Stimulated activated CD4-positive, alpha-beta T cell treated with anti-CD3 and anti-CD28 coated beads, Interleukin-2, amount 100 ng/mL, for 24 hours (primary cell): ENCODE measurements at places on chromosomes 4 and X.

GRCh38 chrX:117768861-117769604 is 347.6 kb downstream of the KLHL13 start:
- no peak for DNase-seq

- no peak for DNase-seq
Observed at GRCh38 chr4:1833307-1834046, 22.5 kb downstream of the LETM1 start.

- DNase-seq: no peak
Observed at GRCh38 chr4:155506745-155507144, 130.0 kb upstream of the MAP9 start.

DNA sequence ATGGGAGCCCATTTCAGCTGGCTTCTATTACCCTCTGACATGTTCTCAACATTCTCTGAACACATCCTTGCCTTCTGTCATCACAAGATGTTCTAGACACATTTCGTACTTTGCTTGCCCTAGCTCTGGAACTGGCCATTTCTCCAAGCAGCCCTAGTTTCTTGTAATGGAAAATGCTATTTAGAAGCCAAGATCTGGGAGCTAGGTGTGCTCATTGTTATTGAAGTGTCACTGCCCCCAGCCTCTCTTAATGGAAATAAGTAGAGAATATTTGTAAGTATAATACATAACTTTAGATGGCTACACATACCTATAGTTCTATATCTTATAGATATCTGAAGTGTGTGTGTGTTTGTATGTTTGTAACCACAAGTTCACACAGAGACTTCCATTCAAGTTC is 6.9 kb downstream of the MRFAP1L1 start:
- no peak for DNase-seq

DNA sequence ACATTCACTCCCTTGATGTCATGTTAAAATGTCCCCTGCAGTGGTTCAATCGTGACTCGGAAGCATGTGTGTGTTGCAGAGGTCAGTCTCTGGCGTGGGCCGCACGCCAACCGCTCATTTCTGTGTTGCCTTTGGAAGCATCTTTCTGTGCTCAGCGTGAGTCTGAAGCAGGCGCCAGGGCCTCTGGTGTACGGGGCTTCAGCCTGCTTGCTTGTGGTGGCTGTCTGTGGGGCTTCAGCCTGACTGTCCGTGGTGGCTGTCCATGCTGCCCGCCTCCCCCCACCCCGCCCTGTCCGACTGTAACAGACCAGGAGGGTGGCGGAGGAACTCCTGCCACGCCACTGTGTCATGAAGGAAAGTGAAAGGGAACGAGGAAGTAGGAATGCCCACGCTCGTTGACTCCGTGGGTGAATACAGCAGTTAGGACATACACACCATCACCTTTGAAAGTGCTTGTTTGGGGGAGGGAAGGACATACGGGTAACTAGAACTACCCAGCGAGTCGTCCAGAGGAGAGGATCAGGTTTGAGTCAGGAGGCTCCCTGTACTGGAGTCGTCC is 14.7 kb upstream of the CLCN4 start:
- no peak for DNase-seq

DNA sequence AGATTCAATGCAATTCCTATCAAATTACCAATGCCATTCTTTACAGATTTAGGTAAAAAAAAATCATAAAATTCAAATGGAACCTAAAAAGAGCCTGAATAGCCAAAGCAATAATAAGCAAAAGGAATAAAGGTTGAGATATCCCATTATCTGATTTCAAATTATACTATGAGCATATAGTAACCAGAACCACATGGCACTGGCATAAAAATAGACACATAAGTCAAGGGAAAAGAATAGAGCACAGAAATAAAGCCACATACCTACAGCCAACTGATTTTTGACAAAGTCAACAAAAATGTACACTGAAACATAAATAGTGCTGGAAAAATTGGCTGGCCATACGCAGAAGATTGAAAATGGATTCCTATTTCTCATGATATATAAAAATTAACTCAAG is 853.7 kb downstream of the FAT4 start:
- no peak for DNase-seq

DNA sequence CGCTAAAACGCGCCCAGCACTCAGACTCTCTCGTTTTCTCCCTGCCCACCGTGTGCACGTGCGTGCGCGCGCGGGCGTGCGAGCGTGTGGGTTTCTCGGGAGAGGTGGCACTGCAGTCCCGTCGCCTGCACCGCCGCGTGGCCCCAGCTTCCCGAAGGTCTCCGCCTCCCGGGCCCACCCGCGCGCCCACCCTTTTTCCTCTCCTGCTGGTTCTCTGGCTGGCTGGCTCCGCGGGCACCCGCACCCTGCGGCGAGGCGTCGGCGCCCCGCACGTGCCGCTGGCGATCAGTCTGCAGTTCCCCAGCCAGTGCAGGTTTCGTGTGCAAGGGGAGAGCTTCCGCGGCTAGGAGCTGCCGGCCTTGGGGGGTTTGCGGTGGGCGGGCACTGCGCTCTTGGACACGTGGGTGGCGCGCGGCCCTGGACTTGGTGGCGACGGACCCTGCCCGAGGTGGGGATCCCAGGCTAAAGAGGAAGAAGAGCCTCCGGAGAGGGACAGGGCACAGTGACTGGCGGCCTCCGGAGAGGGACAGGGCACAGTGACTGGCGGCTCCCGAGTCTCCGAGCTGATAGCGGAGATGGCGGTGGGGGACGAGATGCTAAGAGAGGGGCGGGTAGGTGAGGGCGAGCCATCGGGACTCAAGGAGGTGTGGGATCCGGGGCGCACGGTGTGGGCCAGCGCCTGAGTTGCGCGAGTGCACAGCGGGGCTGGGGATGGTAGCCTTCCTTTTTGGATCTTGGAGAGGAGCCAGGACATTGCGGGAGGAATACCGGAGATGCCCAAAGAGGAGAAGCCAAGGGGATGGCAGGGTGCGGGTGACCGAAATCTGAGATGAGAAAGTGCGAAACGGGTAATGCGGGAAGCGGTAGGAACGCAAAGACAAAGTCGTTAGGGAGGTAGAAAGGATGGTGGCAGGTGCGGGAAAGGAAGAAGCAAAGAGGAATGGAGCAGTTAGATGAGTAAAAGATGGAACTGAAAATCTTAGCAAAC is at the start of gene FAM184B:
TSS of gene FAM184B (minus strand) at position 322 of the 988 bp plus-strand sequence. CDS start 322 bp downstream, outside the sequence.
- DNase-seq: peak; percentile 22

DNA sequence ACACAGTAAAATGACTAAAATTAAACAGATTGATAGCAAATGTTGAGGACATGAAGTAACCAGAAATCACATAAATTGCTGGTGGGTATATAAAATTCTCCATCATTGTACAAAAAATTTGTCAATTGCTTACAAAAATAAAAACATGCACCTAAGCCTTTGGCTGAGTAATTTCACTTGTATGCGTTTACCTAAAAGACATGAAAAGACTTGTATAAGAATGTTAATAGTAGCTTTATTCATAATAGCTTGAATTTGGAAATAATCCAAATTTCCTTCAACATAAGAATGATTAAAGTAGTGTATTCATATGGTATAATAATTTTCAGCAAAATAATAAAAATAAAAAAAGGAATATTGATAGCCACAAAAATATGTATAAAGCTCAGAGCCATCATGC is 37.7 kb downstream of the PDHA2 start:
- DNase-seq: no peak

GRCh38 chr4:142574306-142574705 is 271.8 kb downstream of the INPP4B start:
- no peak for DNase-seq

GRCh38 chrX:103656617-103657016 is 27.8 kb downstream of the TCEAL1 start:
- no peak for DNase-seq

DNA sequence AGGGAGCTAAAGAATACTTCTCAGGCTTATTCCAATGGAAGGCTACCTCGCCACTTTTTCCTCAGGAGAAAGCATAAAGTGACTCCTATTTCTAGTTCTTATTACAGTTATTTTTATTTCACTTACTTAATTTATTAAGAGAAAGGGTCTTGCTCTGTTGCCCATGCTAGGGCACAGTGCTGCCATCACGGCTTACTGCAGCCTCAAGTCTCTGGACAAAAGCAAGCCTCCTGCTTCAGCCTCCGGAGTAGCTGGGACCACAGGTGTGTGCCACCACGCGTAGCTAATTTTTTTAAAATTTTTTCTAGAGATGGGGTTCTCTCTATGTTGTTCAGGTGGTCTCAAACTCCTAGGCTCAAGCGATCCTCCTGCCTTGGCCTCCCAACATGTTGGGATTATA is 36.0 kb upstream of the CHRNA9 start:
- DNase-seq: no peak

GRCh38 chrX:107731831-107732502 is 43.6 kb downstream of the TSC22D3 start:
- DNase-seq: no peak

DNA sequence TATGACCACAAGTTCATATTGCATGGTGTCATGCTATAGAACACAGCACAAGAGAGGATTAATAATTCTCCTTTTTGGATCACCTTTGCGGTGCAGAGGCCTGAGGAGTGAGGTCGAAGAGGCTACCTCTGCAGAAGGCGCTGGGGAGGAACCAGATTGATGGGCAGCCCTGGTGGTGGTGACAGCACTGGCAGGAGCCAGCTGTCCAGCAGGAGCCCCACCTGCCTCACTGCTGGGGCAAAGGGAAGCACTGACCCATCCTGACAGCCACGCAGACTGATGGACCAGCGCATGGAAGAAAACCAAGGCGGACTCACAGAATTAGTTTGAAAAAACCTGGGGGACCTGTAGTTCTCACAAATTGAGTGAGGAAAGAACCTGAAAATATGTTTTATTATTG is 50.9 kb downstream of the COX18 start:
- no peak for DNase-seq

DNA sequence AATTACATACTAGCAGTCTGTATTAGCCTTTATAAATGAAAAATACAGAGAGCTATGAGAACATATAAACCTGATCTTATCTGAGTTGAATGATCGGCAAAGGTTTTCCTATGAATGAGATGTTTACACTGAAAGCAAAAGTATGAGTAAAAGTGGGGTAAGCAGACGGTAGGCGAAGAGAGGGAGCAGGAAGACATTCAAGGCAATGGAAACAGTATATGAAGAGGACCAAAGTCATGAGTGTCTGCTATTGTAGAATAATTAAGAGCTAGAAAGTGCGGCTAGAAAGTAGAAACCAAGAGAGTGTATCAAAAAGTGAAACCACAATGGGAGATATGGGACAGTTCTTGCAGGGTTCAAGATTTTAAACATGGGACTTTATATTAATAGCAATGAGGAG is 67.0 kb upstream of the TMLHE start:
- DNase-seq: no peak

GRCh38 chrX:112068430-112068829 is 14.1 kb downstream of the TRPC5 start:
- no peak for DNase-seq

DNA sequence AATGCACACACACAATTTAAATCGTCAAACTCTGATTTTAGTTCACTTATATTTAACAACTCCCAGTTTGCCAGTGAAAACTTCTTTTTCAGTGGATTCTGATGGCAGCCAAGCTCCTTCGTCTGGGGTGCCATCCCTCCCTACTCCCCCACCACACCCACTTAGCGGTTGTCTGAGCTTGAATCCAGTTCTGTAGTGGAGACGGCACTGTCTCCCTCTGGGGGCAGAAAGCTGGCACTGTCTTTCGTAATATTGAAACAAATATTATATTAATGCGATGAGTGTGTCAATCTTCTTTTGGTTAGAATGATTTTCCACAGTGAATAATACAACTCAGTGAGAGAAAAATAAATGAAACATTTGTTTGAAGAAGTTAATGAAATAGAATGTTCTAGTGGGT is 5.4 kb downstream of the MEPE start:
- DNase-seq: no peak

DNA sequence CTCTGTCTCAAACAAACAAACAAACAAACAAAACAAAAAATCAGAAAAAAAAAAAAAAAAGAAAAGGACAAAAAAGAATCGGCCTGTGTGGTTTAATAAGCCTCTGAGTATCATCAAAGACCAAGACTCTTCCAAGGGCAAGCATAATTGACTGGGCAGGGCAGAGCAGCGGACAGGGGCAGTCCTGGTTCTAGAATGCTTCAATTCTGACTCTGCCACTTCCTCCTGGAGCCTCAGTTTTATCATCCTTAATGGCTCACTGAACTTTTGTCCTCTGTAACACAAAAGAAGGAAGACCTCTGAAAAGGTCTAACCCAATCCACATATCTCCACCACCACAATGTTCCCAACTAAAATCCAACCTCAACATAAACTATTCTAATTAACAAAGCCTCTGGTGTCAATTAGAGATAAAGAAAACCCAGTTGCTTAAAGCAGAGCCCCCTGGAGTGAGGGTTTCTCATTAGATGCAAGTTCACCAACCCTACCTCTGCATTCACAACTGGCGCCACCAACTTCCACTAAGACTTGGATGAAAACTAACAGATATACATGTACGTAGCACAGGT is 51.7 kb downstream of the TBC1D9 start:
- no peak for DNase-seq

DNA sequence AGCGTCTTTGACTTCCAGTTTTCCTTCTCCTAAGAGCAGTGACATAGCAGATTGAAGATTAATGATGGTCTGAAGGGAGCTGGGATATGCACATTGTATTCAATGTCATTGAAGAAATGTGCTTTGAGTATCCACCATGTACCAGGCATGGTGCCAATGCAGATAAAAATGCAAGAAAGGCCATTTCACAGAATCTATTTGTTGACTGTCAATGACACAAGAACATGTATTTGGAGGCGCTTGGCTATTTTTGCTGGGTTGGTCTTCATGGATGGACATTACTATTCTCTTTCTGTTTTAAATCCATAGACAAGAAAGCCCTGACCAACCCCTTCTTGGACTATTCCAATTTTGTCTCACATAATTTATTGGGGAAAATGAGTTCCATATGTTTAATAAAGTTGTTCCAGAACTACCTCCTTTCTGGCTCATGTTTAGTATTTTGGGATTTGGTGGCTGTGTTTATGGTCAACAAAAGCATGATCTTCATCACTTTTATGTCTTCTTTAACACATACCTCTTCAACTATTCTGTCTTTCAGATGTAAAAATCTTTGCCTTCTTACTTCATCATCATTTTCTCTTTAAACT is 174.5 kb downstream of the CPE start:
- DNase-seq: no peak

- DNase-seq: no peak
Observed at GRCh38 chr4:173511787-173512361, 18.2 kb downstream of the HAND2 start.

GRCh38 chr4:146310319-146311021 is 96.1 kb downstream of the REELD1 start:
- DNase-seq: no peak

- no peak for DNase-seq
Observed at GRCh38 chr4:143375326-143376073, 38.8 kb downstream of the GAB1 start.

DNA sequence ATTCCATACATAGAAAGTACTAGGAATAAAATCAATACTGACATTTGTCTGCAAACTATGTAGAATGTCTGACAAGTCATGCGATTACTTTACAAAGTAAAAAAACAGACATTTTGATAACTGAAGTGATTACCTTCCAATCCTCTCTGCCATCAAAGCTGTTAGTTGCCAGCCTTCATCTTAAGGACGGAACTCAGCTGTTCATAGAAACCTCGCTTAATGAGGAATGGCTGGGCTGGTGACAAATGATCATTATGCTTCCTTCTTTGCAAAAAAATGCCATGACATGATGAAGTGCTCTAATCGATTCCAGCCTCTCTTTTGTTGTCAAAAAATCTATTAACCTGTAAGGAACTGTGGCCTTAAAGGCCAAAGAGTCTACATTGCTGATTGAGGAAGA is 1214.9 kb upstream of the IGFBP7 start:
- no peak for DNase-seq
